ENCODE measurements at places on chromosomes 11 and 22.

DNA sequence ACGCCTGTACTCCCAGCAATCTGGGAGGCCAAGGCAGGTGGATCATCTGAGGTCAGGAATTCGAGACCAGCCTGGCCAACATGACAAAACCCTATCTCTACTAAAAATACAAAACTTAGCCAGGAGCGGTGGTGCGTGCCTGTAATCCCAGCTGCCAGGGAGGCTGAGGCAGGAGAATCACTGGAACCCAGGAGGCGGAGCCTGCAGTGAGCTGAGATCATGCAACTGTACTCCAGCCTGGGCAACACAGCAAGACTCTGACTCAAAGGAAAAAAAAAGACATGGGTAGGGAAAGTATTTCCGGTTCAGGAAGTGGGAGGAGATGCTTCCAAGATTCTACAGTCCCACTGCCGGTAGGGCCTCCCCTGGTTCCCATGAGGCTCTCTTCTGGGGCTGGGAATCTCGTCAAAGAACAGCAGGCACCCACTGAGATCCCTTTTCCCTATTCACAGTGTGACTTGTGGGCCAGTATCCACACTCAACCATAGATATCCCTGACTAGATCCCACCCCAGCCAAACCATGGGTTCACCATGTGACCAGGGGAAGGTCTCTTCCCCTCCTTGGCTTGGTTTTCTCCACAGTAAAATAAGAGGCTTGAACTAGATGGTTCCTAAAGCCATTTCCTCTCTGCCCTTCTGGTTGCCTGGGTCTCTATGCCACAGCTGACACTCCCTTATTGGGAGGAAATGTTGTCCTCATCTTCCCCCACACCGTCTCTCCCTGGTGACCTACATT lies 443.3 kb downstream of the BUD13 start:
- no peak for DNase-seq

DNA sequence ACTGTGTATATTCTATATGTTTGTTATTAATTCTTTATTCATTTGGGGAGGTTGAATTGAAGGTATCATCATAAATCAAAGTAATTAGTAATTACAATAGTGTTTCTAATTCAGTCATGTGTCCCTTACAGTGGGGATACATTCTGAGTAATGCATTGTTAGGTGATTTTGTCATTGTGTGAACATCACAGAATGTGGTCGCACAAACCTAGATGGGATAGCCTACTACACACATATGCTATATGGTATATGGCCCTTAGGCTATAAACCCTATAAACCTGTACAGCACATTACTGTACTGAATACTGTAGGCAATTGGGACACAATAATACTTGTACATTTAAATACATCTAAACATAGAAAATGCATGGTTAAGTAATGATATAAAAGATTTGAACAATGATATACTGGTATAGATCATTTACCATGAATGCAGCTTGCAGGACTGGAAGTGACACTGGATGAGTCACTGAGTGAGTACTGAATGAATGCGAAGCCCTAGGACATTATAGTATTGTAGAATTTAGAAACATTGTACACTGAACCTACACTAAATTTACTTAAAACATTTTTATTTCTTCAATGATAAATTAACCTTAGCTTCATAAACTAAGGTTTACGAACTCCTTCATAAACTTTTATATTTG lies 936.2 kb upstream of the CHORDC1 start:
- DNase-seq = no peak

GRCh38 chr11:69483691-69484426 lies 2.4 kb downstream of the LINC01488 start:
- DNase-seq = no peak

GRCh38 chr22:38694049-38694448 lies 6.7 kb downstream of the JOSD1 start:
- no peak for DNase-seq

DNA sequence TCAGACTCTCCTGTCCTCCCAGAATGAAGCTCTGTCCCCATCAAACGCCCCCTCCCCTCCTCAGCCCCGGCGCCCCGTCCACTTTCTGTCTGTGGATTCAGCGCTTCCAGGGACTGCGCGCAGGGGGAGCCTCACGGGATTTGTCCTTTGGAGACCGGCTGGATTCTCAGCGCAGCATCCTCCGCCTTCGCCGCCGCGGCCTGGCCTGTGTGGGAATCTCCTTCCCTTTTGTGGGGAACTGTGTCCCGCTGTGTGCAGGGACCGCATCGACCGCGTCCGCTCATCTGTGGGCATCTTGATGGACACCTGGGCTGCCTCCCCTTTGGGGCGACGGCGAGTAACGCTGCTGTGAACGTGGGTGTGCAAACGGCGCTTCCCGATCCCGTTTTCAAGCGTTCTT lies 1.1 kb upstream of the SCT start:
- DNase-seq = no peak

DNA sequence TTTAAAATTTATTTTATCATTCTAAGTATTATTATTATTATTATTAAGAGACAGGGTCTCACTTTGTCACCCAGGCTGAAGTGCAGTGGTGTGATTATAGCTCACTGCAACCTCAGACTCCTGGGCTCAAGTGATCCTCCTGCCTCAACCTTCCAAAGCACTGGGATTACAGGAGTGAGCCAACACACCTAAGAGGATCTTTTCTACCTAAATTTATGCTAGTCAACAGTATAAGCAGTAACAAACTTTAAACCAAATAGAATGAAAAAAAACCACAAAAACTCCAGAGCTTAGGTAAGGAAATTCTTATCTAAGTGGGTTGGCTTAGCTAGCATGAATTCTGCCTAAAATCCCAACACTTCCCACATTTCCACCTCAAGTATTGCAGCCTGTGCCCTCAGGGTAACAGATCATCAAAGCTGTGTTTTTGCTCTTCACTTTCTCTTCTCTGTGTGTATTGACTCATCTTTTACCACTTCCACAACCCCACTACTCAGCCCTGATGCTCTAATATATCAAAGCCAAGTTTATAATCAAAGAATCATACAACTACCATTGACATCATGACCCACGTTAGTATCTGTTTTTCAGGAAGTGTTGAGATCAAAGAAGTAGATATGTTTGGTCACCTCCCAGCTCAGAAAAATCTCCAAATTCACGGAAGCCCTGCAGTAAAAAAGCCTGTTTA lies 93.7 kb upstream of the SPON1 start:
- peak; percentile 9 for DNase-seq

GRCh38 chr22:27372969-27373670 lies 428.4 kb downstream of the MN1 start:
- DNase-seq = no peak

DNA sequence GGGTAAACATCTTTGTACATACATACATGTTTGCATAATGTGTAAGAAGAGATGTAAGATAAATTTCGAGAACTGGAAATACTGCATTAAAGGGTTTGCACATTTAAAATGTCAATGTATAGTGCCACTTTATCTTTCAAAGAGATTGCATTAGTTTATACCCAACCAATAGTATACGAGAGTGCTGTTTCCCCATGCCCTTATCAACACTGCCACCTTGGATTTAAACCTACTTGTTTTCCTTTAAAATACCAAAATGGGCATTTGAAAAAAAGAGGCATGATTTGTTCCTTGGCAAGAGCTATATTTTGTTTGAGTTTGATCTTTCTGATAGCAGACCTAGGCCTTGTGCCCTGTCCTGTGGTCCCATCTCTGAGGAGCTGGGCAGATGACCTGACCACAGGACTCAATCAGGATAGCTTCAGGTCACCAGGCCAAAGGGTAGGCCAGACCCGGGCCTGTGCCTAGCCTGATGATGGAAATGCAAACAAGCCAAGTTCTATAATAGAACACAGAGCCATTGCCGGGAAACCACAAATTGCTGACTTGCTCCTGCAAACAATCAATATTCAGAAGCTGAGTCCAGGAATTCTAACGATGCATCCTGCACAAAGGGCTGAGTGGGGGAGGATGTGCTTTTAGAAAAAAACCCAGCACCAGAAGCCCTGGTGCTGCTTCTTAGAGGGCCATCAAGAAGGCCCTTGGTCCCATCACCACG lies 16.9 kb upstream of the ALG8 start:
- DNase-seq = no peak

- no peak for DNase-seq
Measured at GRCh38 chr22:49042877-49043859, 784.5 kb downstream of the BRD1 start.

- DNase-seq = no peak
Measured at GRCh38 chr11:117159892-117160291, 15.8 kb downstream of the PAFAH1B2 start.

GRCh38 chr11:31246451-31247165 lies 122.9 kb downstream of the DCDC1 start:
- DNase-seq = no peak

- DNase-seq = no peak
Measured at GRCh38 chr11:102147015-102147414, 36.8 kb downstream of the YAP1 start.

- no peak for DNase-seq
Measured at GRCh38 chr11:115718106-115718505, 213.9 kb upstream of the CADM1 start.

DNA sequence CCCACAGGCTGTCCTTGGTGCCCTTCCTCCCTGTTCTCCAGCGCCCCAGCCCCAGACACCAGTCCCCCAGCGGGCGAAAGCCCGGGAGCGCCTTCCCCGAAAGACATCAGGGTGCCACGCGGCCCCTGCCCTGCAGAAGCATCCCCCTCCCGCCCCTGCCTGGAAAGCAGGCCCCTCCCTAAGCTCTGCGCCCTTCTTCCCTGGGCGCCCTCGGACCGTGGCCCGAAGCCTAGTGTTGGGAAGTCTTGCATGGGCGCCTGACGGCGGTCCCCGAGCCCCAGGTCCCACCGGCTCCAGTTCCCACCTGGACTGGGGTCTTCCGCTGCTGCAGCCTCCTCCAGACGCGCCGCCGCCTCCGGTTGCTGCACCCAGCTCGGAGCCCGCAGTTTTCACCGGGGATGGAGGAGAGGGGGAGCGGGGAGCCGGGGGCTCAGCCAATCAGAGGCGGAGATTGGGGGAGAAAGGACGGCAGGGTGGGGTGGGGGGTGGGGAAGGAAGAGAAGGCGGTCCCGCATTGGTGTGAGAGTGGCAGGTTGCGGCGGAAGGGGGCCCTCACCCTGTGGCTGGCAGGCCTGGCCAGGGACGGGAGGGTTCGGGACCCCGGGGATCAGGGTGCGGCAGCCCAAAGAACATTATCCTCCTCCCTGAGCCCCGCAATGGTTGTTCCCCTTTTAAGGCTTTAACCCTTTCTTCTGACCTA lies at the start of gene THY1:
Gene THY1, minus strand, starts transcription at position 364 of the 700 bp plus-strand sequence. CDS start 2,267 bp downstream, outside the sequence.
- no peak for DNase-seq

DNA sequence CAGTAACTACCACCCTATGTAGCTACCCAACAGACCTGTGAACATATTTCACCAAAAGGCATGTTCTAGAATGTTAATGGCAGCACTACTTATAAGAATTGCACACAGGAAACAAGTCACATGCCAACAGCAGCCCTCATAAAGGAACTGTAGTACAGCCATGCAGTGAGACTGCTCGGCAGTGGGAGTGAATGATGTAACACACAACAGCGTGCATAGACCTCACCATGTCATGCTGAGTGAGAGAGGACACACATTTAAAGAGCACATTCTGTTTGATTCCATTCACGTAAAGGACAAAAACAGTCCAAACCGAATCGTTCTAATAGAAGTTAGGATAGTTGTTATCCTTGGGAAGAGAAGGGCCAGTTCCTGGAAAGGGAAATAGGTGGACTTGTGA lies 27.2 kb upstream of the KIRREL3 start:
- DNase-seq = no peak

- no peak for DNase-seq
Measured at GRCh38 chr22:19419086-19419463, 12.5 kb downstream of the HIRA start.

DNA sequence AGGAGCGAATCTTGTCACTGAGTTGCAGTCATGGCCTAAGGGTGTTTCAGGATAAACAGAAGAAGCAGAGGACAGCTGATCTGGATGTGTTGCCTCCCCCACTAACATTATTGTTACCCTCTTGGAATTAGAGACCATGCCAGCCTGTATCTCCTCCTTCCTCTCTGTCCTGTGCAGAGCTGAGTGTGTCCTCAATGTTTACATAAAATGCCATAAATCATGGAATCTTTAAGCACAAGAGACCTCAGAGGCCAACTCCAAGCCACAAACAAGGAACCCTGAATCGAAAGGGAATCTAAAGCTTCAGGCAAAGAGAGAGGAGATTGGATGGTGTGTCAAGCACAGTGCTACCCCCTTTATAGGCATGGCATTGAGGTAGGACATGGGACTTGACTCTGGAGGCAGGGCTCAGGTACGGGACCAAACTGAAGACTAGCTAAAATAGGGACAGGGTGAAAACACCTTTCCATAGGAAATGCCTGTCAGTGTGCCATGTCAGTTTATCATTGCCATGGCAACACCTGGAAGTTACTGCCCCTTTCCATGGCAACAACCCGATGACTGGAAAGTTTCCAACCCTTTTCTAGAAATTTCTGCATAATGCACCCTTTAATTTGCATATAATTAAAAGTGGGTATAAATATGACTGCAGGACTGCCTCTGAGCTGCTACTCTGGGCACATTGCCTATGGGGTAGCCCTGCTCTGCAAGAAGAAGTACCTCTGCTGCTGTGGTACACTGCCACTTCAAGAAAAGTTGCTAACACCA lies 489.7 kb downstream of the MIAT start:
- no peak for DNase-seq

DNA sequence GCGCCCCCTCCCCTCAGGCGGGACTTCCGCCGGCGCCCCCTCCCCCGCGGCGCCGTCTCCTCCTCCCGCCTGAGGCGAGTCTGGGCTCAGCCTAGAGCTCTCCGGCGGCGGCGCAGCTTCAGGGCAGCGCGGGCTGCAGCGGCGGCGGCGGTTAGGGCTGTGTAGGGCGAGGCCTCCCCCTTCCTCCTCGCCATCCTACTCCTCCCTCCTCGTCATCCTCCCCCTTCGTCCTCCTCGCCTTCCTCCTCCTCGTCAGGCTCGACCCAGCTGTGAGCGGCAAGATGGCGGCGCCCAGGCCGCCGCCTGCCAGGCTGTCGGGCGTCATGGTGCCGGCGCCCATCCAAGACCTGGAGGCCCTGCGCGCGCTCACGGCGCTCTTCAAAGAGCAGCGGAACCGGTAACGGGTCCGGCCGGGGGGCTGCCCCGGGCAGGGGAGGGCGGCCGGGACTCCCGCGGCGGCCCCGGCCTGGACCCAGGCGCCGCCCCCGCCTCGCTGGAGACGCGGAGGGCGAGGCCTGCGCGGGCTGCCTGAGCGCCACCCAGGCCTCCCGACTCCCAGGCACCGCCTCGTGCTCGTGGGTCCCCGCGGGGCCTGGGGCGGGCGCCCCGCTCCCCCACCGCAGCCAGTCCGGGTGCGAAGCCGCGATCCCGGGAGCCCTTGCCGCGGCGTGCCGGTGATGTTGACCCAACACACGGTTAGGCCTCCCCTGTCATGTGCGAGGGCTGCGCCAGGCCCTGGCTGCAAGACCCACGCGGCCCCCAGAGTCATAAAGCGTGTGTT lies at the start of gene ATXN10:
Gene ATXN10, plus strand, starts transcription at position 52 of the 781 bp plus-strand sequence. Its CDS starts 230 bp downstream, at position 282.
- peak; percentile 23 for DNase-seq

DNA sequence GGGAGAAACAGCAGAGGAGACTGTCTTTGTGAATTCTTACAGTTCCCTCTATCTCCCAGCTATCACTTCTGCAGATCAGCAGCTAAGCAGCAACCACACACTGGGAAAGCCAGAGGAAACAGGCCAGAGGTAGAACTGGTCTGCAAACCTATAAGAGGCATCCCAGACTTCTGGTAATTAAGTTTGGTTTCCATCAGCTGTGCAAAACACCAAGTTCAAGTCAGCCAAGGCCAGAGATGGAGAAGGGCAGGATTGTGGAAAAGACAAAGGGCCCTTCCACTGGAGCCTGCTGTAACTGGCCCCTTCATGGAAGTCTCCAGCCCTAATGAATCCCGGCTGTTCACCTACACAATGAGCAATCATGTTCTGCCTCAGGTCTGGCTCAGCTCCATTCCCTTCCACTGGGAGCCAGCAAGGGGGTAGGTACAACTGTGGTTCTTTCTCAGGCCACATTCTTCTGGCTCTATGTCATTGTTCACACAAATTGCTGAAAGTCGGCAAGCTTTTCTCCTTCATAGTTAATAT lies 4.6 kb upstream of the PAMR1 start:
- no peak for DNase-seq

- no peak for DNase-seq
Measured at GRCh38 chr22:41745968-41746367, 46.7 kb downstream of the MEI1 start.
